Neural crest cell (in vitro differentiated cells): ENCODE measurements at places on chromosomes 1 and 21.
A peak's percentile ranks its signal among the peaks of the same experiment; 100 is the strongest.

DNA sequence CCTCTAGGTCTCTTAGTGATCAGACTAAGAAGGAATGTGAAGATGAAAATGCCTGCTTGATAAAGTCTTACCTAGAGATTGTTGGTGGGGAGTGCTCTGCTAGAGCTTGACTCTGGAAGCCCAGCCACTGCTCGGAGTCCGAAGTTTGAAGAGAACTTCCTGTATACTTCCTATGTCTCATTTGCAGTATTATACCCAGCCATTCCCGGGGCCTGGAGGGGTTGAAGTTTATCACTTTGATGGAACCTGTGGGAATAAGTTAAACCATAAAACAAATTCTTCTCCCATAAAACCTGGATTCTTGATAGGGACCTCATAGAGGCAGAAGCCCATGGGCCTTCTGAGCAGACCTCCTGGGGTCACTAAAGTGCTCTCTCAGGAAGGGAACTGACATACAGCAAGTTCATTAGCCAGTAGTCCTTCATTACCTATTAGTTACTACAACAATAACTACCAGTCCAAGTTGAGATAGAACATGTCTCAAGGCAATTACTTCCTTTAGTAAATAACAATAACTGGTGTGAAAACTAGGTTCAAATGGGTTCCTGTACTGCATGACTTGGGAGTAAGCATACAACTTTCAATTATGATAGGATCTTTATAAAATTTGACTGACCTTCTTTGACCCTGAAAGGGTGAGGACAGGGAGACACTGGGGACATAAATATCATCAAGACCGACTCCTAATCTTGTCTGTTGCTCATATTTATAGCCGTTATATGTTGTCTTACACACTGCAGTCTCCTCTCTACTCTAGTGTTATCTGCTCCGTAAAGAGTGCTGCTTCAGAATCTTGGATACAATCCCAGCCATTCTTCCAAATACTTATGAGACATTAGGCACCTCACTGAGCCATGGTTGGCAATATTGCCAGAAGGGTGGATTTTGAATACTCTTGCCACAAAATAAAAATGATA is at the start of gene OR6N1:
Gene OR6N1 (minus strand): TSS at position 246 of the 917 bp plus-strand sequence. CDS start 5,513 bp downstream, outside the sequence.
- DNase-seq, result no peak
- H3K36me3 ChIP-seq, result no peaks in the 10 kb centered on the region
- H3K27me3 ChIP-seq, result peaks cover 14% of the 10 kb centered on the region
- H3K4me1 ChIP-seq, result no peaks in the 10 kb centered on the region
- no peak within 1 kb of the TSS for H3K27ac ChIP-seq

GRCh38 chr1:77085109-77085508 is 134.1 kb downstream of the PIGK start:
- H3K4me1 ChIP-seq, result peaks cover 17% of the 10 kb centered on the region
- H3K27me3 ChIP-seq, result no peaks in the 10 kb centered on the region
- no peak overlapping the region for H3K27ac ChIP-seq
- no peak overlapping the region for H3K4me3 ChIP-seq

GRCh38 chr21:43956670-43957035 is 55.5 kb upstream of the TRAPPC10 start:
- no peaks in the 10 kb centered on the region for H3K27me3 ChIP-seq
- H3K36me3 ChIP-seq, result peaks cover 4% of the 10 kb centered on the region
- peaks cover 8% of the 10 kb centered on the region for H3K4me1 ChIP-seq
- DNase-seq, result no peak
- H3K4me3 ChIP-seq, result no peak overlapping the region

- no peak overlapping the region for H3K27ac ChIP-seq
- no peaks in the 10 kb centered on the region for H3K27me3 ChIP-seq
- H3K36me3 ChIP-seq, result no peaks in the 10 kb centered on the region
- H3K4me1 ChIP-seq, result peaks cover 7% of the 10 kb centered on the region
Measured at GRCh38 chr1:151584278-151584677, 27.6 kb upstream of the SNX27 start.

DNA sequence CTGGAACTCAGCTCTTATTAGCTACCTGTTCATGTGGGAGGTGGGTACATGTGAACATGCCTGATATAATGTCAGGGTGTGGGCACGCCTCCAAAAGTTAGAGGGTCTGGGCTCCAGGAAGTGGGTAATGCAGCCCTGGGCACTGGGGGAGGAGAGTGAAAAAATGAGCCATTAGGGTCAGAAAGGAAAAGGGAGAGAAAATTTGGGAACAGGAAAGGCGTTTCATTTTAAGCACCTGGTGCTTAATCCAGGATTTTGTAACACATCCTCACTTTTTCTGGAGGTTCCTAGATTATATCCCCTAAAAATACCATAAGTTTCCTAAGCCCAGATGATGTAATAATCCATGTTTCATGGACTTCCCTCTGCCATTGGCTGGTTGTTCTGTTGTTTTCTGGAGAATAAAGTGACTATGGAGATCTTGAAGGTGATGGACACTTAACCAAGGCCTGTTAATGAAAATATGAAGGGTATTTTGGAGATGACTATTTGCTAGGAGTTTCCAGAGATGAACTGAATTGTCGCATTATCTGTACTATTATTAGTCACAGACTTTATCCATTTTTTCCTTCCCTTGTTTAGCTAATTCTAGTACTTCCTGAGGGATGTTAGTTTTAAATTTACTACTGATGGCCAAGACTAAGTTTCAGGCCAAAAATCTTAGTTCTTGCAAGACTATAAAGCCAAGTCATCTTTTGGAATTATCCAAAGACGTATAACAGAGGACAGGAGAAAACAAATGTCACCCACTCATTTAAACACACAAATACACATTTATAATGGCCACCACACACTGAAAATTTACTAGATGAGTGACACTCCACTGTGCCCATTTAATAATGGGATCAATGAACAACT is 24.4 kb upstream of the TARBP1 start:
- no peak for DNase-seq
- peak overlapping the region; percentile 53 for H3K27ac ChIP-seq
- peaks cover 26% of the 10 kb centered on the region for H3K4me1 ChIP-seq
- H3K27me3 ChIP-seq, result no peaks in the 10 kb centered on the region
- H3K36me3 ChIP-seq, result no peaks in the 10 kb centered on the region
